ENCODE measurements at places on chromosomes 12 and 14.

DNA sequence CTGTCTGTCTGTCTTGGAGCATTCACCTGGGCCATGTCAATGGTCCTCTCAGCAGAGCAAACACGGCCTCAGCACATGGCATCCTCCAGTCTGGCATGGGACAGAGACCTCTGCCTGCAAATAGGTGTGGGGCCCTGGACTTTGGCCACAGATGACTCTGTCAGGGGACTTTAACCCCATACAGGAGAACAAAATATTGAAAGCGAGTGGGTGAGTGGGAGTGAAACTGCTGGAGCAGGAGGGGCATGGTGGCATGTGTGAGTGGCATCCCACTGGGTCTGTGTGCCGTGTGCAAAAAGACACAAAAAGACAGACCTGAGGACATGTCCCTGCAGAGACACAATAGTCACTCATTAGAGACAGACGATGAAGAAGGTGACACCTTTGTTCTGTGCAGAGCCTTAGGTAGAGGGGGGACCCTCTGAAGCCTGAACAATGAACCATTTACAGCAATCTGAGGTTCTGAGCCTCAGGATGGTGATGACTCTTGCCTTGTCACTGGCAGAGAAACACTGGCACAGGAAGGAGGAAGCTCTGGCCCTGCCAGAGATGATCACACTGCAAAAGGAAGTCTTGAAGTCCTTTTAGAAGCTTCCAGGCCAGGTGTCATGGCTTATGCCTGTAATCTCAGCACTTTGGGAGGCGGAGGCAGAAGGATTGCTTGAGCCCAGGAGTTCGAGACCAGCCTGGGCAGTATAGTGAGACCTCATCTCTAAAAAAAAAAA, 7.5 kb downstream of the LAG3 start:
- DNase-seq, result no peak

- DNase-seq, result no peak
These were observed 7.1 kb downstream of the IPO4 start for GRCh38 chr14:24181371-24182077.

DNA sequence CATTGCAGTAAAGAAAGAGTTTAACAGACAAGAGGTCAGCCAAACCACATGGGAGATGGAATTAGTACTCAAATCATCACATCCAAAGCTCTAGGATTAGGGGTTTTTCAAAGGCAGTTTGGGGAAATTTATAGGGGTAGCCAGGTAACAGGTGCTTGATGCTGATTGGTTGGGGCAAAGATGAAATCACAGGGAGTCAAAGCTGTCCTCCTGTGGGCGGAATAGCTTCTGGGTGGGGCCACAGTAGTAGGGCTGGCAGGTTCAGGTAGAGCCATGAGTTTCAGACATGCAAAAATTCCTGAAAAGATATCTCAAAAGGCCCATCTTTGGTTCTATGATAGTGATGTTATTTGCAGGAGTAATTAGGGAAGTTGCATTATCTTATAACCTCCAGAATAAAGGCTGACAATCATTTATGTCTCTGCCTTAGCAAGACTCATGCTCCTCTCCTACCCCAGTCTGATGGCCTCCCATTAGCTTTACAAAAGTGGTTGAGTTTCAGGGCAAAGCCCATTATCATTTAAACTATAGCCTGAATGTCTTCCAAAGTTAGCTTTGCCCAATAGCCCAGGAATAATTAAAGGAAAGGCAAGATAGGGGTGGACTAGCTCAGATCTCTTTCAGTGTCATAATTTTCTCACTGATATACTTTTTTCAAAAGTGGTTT, 42.1 kb upstream of the CNTN1 start:
- DNase-seq, result no peak

GRCh38 chr14:75258079-75258802, 20.4 kb upstream of the FOS start:
- DNase-seq, result no peak

DNA sequence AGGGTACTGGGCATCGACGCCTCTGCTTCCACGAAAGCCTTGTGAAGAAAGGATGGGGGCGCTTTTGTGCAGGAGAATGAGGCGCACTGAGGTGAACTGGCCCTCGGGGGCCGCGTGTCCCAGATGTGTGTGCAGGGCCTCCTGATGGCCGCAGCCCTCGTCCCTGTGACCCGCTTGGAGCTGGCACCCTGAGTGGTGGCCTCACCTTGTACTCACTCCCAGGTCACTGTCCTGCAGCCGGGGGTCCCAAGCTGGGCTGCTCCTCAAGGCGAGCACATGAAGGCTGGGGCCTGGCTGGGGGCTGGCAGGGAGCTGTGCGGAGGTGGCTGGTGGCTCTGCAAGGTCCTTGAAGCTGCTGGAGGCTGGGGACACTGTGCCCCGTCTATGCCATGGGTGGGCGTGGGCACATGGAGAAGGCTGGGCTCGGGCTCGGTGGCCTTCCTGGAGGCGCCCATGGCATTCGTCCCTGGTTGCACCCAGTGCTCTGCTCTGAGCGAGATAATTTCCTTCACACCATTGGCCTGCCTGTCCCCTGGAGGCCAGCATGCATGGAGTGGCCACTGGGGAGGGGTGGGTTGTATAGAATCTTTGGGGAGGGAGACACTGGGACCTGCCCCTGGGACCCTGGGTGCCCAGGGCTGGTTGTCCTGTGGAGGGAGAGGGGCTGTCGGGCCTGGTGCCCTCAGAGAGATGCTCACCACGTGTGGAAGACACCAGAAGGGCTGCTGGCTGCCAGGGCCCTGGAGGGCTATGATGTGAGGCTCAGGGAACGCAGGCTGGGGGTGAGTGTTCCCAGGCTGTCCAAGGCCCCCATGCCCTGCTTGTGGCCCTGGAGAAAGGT, 79.3 kb downstream of the TMEM121 start:
- DNase-seq, result no peak

DNA sequence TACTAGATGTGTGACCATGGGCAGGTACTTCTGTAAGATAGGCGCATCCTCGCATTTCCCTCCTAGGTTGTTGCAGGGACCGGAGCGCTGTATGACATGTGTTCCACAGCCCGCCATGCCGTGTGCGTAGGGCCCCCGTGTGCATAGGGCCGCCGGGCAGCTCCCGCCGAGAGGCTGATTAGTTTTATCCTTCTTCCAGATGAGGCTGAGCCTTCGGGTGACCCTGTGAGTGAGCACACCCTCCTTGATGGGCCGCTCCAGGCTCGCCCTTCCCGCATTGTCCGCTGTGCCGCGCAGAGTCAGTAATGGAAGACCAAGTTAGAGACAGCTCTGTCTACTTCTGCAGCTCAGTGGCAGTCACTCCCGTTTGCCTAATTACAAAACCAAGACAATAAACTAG, 72.9 kb upstream of the DYNC1H1 start:
- DNase-seq, result no peak

DNA sequence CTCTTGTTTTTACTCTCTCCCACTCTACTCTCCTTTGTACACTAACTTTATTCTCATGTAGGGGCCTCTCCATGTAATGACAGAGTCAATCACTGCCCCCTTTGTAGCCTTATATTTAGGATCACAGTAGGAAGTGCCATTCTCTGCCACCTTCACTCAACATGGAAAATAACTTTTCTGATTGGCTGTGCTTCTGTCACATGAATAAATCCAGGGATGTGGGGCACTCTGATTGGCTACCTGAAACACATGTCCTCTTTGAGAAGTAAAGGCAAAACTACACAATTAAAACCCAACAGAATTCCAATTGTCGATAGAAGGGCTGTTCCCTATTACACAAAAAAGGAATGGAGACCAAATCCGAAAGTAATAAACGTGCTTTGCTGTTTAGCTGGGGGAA, at the start of gene RNASE9:
Gene RNASE9 (minus strand): TSS at position 87 of the 400 bp plus-strand sequence.
- DNase-seq, result no peak

DNA sequence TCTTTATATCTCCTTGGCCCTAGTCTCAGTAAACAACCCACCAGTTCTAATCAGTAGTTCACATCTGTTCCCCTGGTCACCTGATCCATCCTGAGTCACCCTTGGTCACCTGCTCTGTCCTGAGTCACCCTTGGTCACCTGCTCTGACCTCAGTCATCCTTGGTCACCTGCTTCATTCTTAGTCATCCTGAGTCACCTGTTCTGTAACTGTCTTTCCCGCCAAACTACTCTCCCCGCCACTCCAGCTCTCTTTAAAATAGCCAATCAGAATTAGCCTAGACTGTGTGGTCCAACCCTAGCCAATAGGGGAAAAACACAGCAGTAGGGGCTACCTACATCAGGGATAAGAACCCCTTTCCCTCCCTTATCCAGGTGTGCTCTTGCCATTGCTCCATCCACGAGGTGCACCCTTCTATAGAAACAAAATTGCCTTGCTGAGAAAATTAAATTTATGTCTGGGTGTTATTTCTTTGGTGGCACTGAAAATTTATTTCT, 245.4 kb upstream of the DIO3 start:
- DNase-seq, result no peak

DNA sequence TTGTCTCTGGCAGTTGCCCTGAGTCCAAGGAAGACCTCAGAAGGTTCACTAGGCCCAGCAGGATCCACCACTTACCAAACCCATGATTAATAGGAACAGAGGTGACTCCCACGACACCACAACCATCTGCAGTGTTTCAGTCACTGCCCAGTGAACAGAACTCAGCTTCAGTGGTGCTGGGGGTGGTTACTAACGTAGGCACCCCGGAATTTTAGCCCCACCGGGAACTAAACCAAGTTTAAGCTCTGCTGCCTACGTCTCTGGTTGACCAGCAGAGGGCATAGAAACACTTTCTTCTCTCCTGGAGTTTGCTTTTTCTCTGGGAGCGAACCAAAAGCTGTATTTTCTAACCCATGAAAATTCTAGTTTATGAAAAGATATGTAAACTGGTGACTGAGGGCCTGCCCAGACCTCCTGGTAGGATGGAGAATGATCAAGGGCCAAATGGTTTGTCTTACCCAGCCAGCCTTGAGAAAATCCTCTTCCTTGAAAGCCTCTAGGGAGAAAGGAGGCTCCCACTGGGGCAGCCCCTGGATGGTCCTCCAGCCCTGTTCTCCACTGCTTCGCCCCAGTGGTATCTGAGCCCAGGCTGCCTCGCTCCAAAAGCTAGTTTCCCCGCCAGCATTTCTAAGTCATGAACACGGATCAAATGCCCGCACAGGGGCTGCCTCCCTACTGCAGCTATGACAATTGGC, 379.8 kb downstream of the DPF3 start:
- no peak for DNase-seq

DNA sequence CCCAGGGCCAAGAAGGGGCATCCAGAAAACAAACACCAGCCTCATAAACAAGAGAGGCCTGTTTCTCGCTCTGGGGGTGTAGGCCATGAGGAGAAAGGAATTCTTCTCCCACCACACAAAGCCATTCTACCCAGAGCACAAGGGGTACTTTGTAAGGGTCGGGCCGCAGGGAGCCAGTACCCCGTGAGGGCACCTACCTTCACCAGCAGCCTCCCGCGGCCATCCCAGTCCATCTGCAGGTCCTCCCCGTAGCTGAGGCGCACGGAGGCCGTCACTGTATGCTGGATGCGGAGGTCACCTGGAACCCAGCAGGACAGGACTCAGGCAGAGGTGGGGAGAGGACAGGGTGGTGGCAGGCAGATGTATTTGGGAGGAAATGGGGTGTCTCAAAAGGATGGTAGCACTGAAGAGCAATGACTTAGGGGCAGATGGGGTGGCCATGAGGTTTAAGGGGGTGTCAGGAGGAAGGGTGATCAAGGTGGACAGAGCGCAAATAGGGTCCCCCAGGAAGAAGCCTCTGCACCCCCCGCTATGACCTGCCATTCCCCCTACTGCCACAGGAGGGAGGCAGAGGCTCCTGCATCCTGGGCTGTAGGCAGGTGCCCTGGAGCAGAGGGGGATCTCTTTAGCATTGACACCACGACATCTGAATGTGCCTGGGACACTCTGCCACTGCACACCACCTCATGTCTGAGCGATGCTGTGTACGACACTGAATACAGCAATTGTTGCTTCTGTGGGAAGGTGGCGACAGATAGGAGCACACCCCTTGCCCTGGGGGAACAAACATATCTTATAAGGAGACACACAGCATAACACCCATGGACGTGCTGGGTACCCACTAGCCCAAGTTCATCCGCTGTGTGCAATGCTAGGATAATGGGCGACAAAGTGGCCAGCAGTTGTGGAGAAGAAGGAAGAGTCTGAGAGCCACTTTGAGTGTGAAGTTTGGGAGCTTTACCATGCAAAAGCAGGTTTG, 61.4 kb downstream of the VWF start:
- peak; percentile 40 for DNase-seq

DNA sequence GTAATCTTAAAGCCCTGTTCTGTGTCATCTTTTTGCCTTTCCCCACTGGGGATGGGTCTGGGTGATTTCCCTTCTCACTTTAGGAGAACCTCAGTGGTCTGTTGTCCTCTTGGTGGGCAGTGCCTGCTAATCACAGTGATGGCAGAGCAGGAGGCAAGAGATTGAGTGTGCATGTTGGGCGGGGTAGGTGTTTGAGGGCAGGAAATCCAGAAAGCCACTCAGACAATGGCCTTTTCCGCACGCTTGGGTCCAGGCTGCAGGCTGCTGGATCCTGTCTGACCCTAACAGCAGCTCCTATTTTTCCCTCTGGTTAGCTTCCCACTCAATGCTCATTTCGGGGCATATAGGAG, 13.7 kb upstream of the ITGA5 start:
- DNase-seq, result no peak

GRCh38 chr12:121472150-121472905, 72.4 kb downstream of the RNF34 start:
- no peak for DNase-seq

DNA sequence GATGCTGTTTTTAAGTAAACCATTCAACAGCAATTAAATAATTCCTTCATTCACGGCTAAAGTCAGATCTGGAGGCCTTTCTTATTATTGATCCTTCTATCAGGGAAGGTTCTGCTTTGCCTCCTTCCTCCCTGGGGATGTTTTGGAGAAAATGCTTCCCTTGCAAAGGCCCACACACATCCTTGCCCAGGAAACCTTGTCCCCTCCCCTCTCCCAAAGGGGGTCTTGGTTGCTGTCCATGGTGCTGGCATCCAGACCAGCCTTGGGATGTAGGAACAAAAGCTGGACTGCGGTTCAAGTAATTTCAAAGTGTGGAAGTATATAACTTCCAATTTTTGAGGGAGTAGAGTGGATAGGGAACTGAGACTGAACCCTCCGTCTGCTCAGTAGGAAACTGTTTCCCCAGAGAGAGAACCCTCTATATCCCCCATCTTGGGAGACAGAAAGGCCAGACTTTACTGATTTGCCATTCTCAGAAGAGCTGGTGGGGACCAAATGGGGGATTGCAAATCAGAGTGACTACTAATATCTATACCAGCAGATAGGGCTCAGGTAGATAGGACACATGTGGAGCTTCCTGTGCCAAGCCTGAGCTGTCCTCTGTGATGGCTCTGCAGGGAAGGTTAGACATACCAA, 5.6 kb downstream of the MARCHF9 start:
- no peak for DNase-seq

GRCh38 chr14:84298663-84299195, 1231.2 kb upstream of the FLRT2 start:
- no peak for DNase-seq

GRCh38 chr12:105077435-105077834, 6.8 kb downstream of the ALDH1L2 start:
- DNase-seq, result no peak

- DNase-seq, result no peak
These were observed 21.4 kb upstream of the CMKLR1 start for GRCh38 chr12:108360487-108360886.

DNA sequence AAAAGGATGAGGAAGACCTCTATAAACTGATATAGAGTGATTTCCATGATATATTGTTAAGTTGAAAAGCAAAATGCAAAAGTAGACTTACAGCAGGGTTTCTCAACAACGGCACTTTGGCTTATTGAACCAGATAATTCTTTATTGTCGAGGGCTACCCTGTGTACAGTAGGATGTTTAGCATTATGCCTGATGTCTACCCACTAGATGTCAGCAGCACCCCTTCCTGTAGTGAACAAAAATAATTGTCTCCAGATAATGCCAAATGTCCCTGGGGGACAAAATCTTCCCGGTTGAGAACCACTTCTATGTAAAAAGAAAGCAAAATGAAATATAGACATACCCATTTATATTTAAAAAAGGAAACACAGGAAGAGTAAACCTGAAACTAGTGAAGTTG, 32.4 kb downstream of the ABCD2 start:
- DNase-seq, result peak; percentile 42

Measured in activated CD4-positive, alpha-beta T cell treated with anti-CD3 and anti-CD28 coated beads for 4 hours (primary cell).